ENCODE measurements at places on chromosomes 5 and 9.
A peak's percentile ranks its signal among the peaks of the same experiment; 100 is the strongest.

DNA sequence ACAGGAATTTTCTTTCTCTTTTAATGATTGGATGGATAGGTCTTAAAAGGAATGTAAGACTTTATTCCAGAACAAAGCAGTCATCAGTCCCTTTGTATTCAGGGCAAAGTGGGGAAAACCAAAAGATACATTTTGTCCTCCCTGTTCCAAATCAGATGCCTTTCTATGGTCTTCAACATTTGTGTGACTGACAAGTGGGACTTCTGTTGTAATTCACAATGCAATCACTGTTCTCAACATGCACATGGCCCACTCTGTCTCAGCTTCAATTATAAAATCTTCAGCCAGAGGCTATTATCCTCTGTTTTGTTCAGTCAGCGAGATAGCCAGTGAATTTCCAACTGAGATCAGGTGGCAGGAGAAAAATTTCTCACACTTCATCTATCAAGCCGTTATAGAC is 95.5 kb upstream of the ERBIN start:
- no peak overlapping the region for H3K4me3 ChIP-seq
- H3K27me3 ChIP-seq: no peaks in the 10 kb centered on the region
- H3K36me3 ChIP-seq: no peaks in the 10 kb centered on the region
- no peak for DNase-seq
- H3K4me1 ChIP-seq: peaks cover 11% of the 10 kb centered on the region
- H3K27ac ChIP-seq: no peak overlapping the region

DNA sequence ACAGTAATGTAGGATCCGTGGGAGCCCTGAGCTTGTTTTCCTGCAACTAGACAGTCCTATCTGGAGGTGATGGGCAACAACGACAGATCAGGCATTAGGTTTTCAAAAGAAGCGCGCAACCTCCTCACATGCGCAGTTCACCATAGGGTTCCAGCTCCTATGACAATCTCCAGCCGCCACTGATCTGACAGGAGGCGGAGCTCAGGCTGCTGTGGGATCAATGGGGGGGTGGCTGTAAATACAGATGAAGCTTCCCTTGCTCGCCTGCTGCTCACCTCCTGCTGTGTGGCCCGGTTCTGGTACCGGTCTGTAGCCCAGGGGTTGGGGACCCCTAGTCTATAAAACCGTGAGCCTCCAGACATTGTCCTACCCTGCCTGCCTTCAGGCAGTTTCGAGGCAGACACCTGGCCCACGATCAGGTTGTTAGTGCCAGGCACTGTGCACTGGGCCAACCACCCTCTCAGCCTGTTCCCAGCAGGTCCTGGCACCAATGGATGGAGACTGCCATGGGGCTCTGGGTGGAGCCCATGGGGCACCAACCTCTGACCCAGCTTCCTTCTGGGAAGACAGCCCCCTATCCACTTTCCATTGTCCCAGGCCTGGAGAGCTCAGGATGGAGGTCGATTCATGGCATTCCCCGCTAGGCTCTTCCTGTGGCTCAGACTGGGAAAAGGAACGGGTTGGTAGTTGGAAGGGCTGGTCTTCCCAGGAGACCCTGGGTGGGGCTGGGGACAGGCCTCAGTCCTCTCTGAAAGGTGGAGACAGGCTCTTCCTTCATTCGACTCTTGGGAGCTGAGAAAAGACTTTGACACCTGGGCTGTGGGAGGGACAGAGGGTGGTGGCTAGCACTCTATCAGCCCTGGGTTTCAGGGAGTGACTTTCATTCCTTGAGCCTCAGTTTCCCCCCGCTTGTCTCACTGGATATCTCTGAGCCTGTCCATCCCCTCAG is 1.7 kb downstream of the ENDOG start:
- no peak for DNase-seq
- H3K27ac ChIP-seq: no peak overlapping the region
- H3K36me3 ChIP-seq: peaks cover 39% of the 10 kb centered on the region
- peaks cover 41% of the 10 kb centered on the region for H3K4me1 ChIP-seq

DNA sequence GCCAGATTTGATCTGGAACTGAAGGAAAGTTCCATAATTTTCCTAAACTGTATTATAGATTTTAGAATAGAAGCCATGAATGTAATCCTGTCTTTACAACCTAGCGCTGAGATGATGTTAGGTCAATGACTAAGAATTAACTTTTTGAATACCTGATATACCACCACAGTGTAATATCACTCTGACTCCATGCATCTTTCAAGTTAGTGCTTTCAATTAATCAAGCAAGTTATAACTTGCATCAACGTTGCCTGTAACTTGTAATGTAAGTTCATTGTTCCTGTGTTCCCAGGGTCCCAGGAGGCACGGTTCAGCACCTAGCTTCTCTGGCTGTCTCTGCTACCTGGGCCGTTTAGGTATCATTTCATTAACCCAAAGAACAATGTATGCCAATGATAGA is 139.3 kb downstream of the CSNK1G3 start:
- H3K36me3 ChIP-seq: no peaks in the 10 kb centered on the region
- no peaks in the 10 kb centered on the region for H3K4me1 ChIP-seq
- H3K27me3 ChIP-seq: no peaks in the 10 kb centered on the region
- no peak overlapping the region for H3K27ac ChIP-seq

DNA sequence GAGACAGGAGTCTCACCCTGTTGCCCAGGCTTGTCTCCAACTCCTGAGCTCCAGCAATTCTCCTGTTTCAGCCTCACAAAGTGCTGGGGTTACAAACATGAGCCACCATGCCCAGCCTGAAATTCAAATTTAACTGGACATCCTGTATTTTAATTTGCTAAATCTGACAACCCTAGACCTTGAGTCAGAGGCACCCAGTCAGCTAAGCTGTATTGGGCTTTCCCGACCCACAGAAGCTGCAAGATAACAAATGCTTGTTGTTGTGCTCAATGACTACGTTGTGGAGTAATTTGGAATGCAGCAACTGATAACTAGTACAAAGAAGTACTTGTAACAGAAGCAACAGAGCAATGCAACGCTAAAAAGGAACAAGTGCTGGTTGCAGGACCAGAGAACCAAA is 533.1 kb downstream of the NTRK2 start:
- H3K4me3 ChIP-seq: no peak overlapping the region
- H3K27ac ChIP-seq: no peak overlapping the region
- no peaks in the 10 kb centered on the region for H3K4me1 ChIP-seq
- H3K27me3 ChIP-seq: no peaks in the 10 kb centered on the region
- no peaks in the 10 kb centered on the region for H3K36me3 ChIP-seq

DNA sequence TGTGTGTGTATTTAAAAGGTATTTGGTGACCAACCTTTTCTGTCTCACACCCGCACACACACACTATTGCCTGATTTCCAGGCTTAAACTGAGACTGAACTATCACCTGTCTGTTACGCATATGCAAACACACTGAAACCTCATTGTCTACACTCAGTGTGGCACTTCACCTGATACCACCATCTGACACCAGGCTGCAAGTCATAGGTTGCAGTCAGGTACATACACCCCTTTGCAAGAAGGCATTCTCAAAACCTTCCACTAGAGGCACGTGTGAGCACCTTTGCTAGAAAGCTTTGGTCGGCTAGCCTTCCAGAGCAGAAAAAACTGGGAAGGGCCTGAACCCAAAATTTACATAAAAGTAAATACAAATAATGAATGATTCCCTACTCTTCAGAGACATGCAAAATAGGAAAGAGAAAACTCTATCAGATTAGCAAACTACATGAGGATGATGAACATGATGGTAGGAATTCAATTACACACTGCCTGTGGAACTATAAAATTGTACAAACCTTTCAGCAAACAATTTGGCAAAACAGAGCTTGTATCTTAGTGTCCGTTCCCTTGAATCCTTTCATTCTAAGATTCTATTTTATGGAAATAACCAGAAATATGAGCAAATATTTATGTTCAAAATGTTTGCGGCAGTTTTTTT is 5.9 kb upstream of the FOXD1 start:
- peaks cover 16% of the 10 kb centered on the region for H3K4me1 ChIP-seq
- no peak overlapping the region for H3K4me3 ChIP-seq
- H3K27me3 ChIP-seq: peaks cover 74% of the 10 kb centered on the region
- no peaks in the 10 kb centered on the region for H3K36me3 ChIP-seq

DNA sequence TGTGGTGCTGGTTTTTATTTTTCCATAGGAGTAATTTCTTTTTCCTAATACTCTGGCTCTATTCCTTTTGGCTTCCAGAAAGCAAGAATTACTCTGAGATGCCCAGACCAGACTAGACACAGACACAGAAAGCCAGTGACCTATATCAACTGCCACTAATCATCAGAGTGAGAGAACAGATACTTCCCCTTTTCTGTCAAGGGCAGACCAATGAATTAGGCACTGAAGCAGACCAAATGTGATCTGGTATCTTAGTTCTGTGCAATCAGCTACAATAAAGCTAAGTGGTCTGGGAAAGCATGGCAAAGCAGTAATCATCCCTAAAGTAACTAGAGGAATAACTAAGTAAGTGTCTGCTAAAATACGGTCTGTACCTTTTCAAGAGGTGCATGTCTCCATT is 239.1 kb downstream of the ELAVL2 start:
- no peaks in the 10 kb centered on the region for H3K36me3 ChIP-seq
- H3K4me1 ChIP-seq: peaks cover 3% of the 10 kb centered on the region
- no peak overlapping the region for H3K4me3 ChIP-seq
- DNase-seq: no peak

DNA sequence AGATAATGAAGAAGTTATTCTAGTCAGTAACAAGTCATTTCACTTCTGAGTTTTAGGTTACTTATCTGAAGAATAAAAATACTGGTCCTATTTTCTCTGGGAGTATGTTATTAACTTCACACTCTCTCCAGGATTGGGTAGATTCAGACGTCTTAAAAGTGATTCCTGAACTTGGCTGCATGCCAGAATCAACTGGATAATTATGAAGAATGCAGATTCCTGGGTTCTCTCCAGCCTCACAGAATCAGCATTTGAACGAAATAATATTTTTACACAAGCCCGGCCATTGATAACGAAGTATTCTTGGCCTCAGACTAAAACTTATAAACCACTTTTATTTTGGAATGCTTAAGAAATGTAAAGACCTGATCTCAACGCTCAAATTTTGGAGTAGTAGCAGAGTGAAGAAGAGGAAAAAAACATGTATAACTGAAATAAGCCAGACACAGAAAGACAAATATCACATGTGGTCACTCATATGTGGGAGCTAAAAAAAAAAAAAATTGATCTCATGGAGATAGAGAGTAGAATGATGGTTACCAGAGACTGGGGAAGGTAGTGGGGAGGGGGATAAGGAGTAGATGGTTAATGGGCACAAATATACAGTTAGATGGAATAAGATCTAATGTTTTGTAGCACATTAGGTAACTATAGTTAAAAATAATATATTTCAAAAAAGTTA is 507.3 kb downstream of the ISL1 start:
- H3K4me1 ChIP-seq: no peaks in the 10 kb centered on the region
- no peaks in the 10 kb centered on the region for H3K27me3 ChIP-seq
- no peak overlapping the region for H3K4me3 ChIP-seq
- H3K36me3 ChIP-seq: no peaks in the 10 kb centered on the region

- DNase-seq: no peak
- H3K4me1 ChIP-seq: no peaks in the 10 kb centered on the region
- peak overlapping the region; percentile 67 for H3K27ac ChIP-seq
- H3K27me3 ChIP-seq: no peaks in the 10 kb centered on the region
These were observed 85.7 kb downstream of the GRAMD2B start for GRCh38 chr5:126508962-126509279.

DNA sequence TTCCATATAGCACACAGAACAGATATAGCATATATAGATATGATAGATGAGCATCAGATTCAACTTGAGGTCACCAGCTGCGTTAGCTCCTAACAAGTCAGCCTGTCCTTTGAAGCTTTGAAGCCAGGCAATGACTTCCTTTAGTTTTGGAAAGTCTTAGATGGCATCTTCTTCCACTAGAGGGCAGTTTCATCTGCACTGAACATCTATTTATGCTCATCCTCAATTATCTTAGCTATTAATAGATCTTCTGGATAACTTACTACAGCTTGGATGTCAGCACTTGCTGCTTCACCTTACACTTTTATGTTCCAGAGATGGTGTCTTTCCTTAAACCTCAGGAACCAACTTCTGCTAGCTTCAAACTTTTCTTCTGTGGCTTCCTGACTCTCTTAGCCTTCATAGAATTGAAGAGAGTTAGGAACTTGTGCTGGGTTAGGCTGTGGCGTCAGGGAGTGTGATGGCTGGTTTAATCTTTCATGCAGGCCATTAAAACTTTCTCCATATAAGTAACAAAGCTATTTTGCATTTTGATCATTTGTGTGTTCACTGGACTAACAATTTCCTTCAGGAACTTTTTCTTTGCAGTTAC is 1401.4 kb downstream of the EFNA5 start:
- DNase-seq: no peak
- no peaks in the 10 kb centered on the region for H3K4me1 ChIP-seq
- H3K36me3 ChIP-seq: no peaks in the 10 kb centered on the region
- no peaks in the 10 kb centered on the region for H3K27me3 ChIP-seq
- H3K4me3 ChIP-seq: no peak overlapping the region

GRCh38 chr5:134637116-134637721 is 4.6 kb upstream of the SAR1B start:
- no peak overlapping the region for H3K4me3 ChIP-seq
- H3K27ac ChIP-seq: no peak overlapping the region
- no peaks in the 10 kb centered on the region for H3K36me3 ChIP-seq
- H3K4me1 ChIP-seq: peaks cover 11% of the 10 kb centered on the region
- DNase-seq: peak; percentile 10
- H3K27me3 ChIP-seq: no peaks in the 10 kb centered on the region

DNA sequence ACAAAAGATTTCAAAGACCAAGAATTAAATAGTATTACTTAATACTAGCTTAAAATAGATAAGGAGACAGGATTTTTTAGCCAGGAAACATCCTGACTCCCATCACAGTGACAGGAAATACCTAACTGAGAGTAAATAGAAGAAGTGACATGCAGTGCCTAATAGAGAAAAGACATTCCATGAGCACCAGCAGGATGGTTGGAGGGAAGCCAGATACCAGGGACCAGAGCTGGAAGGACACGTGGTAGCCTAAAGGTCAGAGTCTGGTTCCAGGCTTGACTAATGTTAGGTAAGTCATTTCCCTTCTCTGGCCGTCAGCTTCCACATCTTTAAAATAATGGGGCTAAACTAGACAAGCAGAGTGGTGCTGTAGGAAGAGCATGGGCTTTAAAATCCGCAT is 41.6 kb downstream of the CDK5RAP2 start:
- H3K36me3 ChIP-seq: peaks cover 56% of the 10 kb centered on the region
- no peak for DNase-seq
- no peaks in the 10 kb centered on the region for H3K27me3 ChIP-seq

DNA sequence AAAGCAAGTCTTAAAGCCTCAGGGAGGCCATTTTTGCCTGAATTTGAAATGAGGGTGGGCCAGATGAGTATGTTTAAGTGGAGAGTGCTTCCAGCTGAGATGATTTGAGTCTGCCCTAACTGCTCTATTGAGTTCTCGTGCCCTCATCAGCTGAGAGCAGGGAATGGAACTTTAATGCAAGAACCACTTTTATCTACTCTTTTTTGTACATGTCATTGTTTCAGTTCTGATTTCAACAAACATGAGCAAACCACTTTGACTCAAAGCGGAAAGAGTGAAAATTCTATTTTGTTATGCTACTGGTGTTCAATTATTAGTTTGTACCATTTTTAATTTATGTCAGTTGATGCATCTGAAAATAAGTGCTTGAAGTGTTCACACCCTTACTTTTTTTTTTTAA is 35.8 kb downstream of the DCAF10 start:
- no peak overlapping the region for H3K4me3 ChIP-seq
- no peak overlapping the region for H3K27ac ChIP-seq
- no peaks in the 10 kb centered on the region for H3K27me3 ChIP-seq
- H3K36me3 ChIP-seq: no peaks in the 10 kb centered on the region

All from spleen (tissue), 13 donors.